MM.1S (cell line): ENCODE measurements at places on chromosomes 7 and 10.

DNA sequence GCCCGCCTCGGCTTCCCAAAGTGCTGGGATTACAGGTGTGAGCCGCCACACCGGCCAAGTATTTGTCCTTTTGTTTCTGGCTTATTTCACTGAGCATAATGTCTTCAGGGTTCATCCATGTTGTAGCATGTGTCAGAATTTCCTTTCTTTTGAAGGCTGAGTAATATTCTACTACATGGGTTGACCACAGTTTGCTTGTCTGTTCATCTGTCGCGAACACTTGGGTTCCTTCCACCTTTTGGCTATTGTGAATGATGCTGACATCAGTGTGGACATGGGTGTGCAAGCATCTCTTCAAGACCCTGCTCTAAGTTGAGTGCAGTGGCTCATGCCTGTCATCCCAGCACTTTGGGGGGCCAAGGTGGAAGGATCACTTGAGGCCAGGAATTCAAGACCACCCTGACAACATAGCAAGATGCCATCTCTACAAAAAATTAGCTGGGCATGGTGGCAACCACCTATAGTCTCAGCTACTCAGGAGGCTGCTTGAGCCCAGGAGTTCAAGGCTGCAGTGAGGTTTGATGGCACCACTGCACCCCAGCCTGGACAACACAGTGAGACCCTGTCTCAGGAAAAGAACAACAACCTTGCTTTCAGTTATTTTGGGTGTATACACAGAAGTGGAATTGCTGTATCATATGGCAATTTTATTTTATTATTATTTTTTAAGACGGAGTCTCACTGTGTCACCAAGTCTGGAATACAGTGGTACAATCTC lies 17.0 kb downstream of the CHST12 start:
- DNase-seq = no peak

DNA sequence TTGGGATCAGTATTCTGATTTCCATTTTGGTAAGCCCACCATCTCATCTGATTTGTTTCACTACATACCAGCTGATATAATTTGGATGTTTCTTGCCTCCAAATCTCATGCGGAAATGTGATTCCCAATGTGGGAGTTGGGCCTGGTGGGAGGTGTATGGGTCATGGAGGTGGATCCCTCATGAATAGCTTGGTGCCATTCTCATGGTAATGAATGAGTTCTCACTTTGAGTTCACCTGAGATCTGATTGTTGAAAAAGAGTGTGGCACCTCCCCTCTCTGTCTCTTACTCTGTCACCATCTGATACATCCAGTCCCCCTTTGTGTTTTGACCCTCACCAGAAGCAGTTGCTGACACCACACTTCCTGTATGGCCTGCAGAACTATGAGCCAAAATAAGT lies 347.3 kb downstream of the ARL4A start:
- no peak for DNase-seq

DNA sequence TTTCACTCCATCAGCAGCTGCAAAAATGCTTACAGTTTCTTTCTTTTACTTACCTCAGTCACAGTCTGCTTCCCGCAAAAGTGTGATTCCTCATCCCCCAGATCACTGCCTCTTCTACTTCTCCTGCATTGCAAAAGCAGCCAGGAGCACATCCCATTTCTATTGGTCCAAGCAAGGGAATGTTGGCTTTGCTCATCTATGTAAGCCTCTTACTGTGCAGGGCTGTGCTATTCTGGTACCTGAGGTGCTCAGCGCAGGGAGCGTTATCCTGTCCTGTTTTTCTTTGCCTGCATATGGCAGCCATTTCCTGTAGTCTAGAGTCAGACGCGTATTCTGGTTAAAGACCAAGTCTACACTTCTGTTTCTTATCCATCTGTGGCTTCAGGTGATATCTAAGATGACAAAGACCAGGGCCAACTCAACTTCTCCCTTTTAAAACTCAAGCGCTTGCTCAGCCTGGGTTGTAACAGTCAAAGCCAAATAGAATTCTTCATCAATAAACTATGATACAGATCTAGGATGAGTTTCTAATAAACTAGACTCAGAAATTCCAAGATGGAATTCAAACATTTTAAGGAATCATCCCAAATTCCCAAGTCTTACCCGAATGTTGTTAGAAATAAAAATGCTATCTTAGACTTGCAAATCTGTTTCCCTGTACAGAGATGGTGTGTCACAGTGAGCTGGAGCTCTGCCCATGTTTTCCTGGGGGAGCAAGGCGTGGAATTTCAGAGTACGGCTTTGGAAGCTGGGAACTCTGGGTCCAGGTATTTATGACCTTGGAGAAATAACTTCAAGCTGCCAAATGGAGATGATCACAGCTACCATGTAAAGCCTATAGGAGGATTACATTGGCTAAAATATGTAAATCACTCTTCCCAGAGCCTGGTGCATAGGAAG lies 6.1 kb upstream of the RBM17 start:
- DNase-seq = no peak

GRCh38 chr10:5195727-5196374 lies 786 bp upstream of the AKR1C4 start:
- no peak for DNase-seq

DNA sequence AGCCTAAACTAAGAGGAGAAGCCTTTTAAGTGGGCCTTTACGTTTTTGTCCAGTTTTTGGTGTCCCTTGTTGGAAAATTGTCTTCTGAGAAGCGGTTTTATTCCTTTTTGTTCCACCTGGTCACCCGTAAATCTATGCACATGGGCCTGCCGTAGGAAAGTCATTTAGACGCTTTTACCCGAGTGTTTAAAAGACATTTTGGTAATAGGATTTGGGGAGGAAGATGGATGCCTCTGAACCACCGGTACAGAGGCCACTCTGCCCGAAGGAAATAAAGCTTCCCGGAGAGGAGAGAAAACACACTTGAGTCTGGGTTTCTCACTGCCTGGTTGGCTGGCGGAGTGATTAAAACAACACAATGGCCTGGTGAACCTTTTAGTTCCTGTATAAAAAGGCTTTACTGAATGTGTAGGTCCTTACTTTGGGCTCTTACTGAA lies 760 bp downstream of the THNSL1 start:
- no peak for DNase-seq

- no peak for DNase-seq
These were observed 111.8 kb downstream of the EGFR start for GRCh38 chr7:55130395-55131141.

DNA sequence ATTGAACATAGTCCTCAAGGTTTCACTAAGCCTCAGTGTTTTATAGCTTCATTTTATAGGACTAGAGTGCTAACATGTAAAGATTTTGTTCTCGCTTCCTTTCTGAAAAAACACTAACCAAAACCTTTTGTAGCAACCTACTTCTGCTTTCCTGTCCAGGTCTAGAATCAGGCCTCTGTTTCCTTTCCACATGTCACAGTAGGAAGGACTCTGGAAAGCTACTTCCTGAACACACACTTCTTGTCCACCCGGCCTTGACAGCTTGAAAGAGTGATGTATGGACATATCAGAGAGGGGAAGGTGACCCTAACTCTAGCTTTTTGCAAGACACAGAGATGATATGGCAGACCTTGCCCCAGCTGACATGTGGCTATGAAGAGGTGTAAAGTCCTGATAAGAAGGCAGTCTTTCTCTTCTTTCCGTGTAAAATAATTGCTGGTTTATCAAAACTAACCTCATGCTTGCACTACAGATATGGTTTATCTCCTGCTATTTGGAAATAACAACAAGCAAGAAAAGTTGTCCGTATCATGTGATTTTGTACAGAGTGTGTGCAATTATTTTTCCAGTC lies 175.4 kb downstream of the SKAP2 start:
- DNase-seq = peak; percentile 74

DNA sequence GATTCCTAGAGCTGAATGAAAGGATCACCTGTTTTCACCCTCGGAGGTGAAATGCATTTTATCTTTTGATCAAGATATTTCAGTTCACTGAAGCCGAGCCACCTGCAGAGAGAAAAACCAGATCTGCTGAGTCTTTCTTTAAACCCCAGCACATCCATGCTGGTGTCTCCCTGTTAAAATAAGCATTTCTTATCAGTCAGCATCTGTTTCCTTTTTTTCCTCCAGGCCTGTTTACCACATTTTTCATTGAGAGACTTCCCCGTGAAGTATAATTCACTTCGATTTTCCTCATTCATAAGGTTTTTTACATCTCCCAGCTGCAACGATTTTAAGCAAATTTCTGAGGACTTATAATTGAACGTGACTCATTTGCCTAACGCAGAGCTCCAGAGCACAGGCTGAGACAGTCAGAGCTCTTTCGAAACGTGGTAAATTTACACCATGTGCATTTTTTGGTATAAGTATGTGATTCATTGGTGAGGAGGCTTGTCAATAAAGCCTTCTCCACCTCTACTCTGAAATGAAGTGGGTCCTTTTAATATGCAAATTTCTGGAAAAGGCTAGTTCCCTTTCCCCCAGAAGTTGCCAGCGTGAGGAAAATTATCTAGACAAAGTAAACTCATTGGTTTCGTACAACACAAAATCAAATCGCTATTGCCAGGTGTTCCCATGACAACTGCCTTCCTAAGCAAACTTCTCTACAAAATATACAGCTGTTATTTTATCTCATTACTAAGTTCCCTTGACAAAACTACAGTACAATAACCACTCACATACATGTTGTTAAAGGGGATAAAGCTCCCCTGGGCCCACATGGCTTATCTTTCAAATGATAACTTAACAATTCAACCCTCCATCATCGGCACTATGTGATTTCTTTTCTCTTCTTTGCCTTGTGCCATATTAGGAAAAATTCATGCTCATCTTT lies 374.8 kb upstream of the AKR1E2 start:
- no peak for DNase-seq

GRCh38 chr10:122864901-122865300 lies 14.5 kb downstream of the FAM24B start:
- no peak for DNase-seq

DNA sequence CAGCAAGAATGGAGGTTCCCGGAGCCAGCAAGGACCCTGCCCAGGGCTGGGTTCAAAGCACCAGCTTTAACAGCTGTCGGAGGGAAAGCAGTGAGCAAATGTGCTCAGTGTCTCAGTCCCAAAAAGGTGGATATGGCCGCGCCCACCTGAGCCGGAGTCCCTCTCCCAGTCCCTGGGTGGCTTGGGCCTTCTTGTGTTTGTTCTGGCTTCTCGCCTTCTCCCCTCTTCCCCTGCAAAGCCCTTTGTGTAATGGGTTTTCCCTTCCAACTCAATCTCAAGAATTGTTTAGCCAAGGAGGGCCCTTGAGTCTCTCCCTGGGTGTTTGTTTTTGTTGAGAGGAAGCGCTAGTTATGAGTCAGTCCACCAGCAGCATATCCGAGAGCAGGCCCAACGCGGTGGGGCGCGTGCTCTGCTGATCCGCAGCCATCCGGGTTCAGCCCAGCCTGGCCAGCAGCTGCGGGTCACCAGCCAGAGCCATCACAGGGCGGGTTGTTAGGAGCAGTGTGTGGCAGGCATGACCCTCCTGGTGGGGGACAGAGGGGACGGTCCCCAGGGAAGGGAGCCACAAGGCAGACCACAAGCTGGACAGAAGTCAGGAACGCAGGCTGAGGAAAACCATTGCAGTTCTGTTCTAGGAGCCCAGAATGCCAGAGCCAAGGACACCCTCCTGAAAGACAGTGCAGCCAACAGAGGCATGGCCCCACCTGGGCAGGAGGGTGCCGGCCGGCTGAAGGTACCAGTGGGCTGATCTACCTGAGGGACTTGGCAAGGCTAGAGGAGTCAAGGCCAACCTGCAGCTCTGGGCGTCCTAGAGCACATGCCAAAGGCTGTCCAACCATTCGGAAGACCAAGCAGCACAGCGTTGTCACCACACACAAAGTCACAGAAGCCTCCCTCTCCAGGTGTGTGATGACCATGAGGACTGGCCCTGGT lies 21.3 kb downstream of the CALML3 start:
- no peak for DNase-seq

- no peak for DNase-seq
These were observed 181.2 kb downstream of the MYOF start for GRCh38 chr10:93300981-93301380.

- DNase-seq = peak; percentile 61
These were observed 56.5 kb upstream of the SP4 start for GRCh38 chr7:21371360-21371759.
